ENCODE measurements at places on chromosomes 11 and 22.

- DNase-seq: no peak
These were observed 9.4 kb upstream of the AP1B1 start for GRCh38 chr22:29397791-29398190.

DNA sequence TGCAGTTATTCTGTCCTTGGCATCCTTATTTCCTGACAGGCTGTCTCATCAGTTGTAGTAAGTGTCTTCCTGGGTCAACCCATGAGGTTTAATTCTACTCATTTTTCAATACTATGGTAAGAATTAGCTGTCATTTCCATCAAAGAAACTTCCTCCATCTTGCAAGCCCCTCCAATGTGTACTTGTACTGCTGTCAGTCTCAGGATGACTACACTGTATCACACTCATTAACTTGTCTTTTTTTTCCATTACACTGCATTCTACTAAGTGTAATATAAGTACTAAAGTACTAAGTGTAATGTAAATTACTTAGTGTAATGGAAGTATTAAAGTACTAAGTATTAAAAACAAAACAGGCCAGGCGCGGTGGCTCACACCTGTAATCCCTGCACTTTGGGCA is 102.8 kb downstream of the CWF19L2 start:
- no peak for DNase-seq

- DNase-seq: no peak
These were observed 34.2 kb upstream of the SYT13 start for GRCh38 chr11:45320371-45320770.

DNA sequence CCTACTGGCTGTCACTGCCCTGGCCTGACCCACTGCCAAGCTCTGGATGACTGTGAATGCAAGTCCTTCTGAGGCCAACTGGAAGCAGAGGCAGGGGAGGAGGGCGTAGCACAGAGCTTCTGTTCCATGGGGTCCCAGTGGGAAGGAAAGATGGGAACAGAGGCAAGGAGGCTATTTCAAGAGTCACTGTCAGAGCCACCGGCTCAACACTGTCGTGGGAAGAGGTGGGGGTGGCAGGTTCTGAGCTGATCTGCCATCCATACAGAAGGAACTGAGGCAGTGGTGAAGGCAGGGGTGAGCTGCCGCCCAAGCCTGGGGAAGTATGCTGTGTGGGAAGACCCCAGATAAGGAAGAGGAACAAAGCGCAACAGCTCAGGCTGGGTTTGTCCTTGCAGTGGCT is 54.7 kb downstream of the SGSM3 start:
- DNase-seq: no peak

- peak; percentile 40 for DNase-seq
These were observed 29.7 kb downstream of the LRP4 start for GRCh38 chr11:46888636-46889035.

GRCh38 chr11:84719935-84720577 is 907.1 kb downstream of the DLG2 start:
- DNase-seq: peak; percentile 13

GRCh38 chr11:2380807-2381350 is 3.8 kb downstream of the CD81 start:
- DNase-seq: peak; percentile 57

DNA sequence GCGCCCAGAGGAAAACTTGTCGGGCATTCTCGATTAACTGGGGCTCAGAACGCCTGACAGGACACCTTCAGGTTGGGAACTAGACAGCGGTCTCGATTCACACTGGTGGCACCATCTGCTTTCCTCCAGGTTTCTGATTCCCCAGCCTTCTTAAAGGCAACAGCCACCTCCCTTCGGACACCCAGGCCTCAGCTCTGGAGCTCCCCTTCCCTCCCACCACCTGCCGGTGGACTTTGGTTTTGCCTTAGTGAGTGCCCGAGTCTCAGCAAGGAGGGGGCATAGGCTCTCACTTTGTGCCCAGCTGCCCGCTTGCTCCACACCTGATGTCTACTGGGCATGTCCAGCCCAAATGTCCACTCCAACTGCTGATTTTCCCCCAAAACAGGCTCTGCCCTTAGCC is 110.4 kb upstream of the PARVA start:
- no peak for DNase-seq

GRCh38 chr11:45568049-45568448 is 97.4 kb downstream of the CHST1 start:
- no peak for DNase-seq

- DNase-seq: no peak
These were observed 19.3 kb downstream of the ART5 start for GRCh38 chr11:3622521-3622920.
